ENCODE measurements at places on chromosomes 7 and 10. TPM values are rescaled to one million over a fixed set of nuclear protein-coding genes. Genes with fewer than 3 reads are reported as not detected.
A peak's percentile ranks its signal among the peaks of the same experiment; 100 is the strongest.

- DNase-seq, result no peak
These were observed 70.9 kb upstream of the CTBP2 start for GRCh38 chr10:125231116-125231812.

DNA sequence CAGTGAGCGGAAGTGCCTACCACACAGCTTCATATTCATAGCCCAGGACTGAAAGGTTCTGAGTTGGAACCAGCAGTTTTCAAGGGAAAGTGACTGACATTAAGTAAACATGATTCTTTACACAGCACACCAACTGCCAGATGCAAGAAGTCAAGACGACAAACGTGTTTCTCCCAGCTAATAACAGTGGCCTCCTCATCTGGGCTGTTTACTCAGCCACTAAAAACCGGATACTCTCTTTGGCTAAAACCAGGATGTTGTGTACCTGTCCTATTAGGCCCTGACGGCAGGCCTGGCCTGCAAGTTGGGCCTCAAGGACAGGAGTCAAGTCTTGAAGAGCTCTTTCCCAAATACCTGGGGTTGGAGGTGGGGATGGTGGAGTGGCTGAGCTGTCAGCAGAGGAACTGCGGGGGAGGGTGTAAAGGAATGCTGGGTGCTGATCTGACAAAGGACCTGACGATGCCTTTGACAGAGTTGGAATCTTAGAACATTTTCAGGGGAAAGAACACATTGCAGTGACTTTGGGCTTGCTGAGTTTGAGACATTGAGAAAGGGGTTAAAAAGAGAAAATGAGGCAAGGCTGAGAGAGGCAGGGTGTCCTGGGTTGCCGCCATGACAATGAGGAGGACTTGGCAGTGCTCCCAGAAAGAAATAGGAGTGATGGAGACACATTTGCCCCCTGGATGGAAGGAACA, 57.7 kb downstream of the STEAP1B start:
- DNase-seq, result no peak

RAMP3 gene
- 0.50 TPM for total RNA-seq

GBX1 gene
- total RNA-seq, result not detected

GRCh38 chr7:90931986-90932916, 332.0 kb upstream of the FZD1 start:
- DNase-seq, result no peak

- DNase-seq, result no peak
These were observed 5.5 kb downstream of the ZNF777 start for GRCh38 chr7:149455175-149455950.

GRCh38 chr7:26376175-26376917, 84.7 kb downstream of the SNX10 start:
- peak; percentile 51 for DNase-seq

DNA sequence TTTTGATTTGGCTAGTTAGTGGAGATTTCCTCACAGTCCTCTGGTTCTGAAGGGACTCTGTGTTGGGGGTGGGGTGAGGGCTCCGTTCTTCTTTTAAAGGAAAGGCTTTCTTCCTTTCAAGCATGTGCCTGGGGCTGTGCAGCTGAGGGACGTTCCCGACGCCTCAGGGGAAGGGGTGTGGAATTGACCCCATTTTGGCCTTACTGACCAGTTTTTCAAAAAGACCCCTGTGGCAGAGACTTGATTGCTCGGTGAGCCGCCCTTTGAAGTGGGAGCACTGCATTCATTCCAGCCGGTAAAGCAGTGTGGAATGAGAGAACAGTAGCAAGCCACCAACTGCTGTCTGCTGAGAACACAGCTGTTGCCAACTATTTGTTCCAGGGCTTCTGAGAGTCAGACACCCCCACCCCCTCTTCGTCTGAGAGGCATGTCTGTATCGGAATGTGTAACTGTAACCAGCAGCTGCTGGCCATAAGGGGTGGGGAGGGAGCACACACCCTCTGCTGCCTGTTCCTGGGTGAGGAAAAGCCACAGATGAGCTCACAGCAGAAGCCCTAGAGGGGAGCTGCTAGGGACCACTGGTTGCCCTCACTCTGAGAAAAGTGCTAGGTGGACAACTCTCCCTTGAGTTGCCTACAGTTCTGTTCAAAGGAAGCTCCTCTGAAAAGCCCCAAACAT, 33.2 kb downstream of the WBP1L start:
- no peak for DNase-seq

- no peak for DNase-seq
These were observed 52.8 kb upstream of the ANTXRL start for GRCh38 chr10:46234026-46234425.

GRCh38 chr7:129550693-129551360, 48.5 kb downstream of the SMKR1 start:
- DNase-seq, result no peak

OR2F2 gene
- total RNA-seq, result not detected

DNA sequence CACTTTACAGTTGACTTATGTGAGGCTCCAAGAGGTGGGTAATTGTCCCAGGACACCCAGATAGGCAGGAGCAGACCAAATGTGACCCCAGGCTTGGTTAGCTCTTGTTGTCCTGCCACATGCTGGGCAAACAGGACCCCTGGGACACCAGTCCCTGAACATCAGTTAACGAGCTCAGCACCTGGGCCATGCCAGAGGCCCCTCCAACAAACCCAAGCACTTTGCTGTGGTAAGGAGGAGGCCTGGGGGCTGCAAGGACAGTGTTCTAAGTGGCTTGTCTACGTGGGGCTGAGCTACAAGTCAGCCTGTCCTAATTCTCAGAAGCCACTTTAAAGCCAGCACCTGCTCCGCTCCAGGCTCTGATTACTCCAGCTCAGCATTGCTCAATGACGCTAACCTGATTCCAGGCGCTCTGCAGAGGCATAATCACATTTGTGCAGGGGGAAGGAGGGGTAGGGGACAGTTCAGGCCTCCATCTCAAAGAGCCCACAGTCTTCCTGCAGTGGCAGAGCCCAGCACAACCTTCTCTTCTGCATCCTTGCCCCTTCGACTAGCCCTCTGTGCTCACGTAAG, 57.2 kb downstream of the DDC start:
- DNase-seq, result no peak

DNA sequence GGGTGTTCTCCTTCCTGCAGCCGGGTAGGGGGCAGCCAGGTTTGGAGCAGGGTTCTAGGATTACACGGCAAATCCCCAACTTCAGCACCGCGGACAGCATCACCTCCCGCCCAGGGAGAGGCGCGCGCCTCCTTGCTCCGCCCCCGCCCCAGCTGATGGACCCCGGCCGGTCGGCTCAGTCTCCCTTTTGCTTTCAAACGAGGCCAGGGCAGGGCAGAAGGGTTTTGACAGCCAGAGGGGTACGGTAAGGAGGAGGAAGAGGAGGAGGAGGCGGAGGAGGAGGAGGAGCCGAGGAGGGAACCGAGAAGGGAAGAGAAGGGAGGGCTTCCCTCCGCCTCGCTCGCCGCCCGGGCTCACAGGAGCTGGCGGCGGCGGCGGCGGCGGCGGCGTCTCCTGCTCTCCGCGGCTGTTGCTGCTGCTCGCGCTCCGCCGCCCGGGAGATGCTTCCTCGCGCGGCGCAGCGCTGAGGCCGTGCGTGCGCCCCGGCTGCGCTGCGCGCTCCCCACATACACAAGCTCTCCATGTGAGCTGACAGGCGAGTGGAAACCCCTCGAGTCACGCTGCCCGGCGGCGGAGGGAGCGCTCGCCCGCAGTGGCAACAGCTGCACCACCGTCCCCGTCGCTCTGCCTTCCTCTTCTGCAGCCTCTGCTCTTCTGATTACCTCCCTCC, 615 bp upstream of the CNTNAP2 start:
- no peak for DNase-seq

ZKSCAN5 gene
- total RNA-seq, result 9.9 TPM

LRRC4 gene
- 0.53 TPM for total RNA-seq

GRCh38 chr10:9239298-9239697, 1184.8 kb downstream of the GATA3 start:
- DNase-seq, result no peak

PAX4 gene
- total RNA-seq, result not detected

- no peak for DNase-seq
These were observed 39.1 kb downstream of the HTR7 start for GRCh38 chr10:90818736-90819135.

- DNase-seq, result no peak
These were observed 117.3 kb downstream of the TRRAP start for GRCh38 chr7:98995523-98996149.

DNA sequence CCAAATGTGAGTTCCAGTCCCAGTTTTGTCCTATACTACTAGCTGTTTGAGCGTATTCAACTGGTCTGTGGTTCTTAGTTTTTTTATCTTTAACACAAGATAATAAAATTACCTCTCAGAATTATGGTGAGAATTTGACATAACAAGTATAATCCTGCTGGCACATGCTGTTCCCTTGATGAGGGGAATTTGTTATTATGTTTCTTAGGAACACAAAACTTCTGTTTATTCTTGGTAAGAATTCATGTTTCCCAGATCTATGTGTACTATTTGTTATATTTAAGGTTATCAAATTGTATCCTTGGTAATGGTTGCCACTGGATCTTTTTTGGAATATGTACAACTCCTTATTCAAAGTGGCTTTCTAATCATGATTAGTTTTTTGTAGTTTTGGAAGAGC, 335.6 kb downstream of the ADK start:
- DNase-seq, result no peak

STN1 gene
- total RNA-seq, result 57.7 TPM

DNA sequence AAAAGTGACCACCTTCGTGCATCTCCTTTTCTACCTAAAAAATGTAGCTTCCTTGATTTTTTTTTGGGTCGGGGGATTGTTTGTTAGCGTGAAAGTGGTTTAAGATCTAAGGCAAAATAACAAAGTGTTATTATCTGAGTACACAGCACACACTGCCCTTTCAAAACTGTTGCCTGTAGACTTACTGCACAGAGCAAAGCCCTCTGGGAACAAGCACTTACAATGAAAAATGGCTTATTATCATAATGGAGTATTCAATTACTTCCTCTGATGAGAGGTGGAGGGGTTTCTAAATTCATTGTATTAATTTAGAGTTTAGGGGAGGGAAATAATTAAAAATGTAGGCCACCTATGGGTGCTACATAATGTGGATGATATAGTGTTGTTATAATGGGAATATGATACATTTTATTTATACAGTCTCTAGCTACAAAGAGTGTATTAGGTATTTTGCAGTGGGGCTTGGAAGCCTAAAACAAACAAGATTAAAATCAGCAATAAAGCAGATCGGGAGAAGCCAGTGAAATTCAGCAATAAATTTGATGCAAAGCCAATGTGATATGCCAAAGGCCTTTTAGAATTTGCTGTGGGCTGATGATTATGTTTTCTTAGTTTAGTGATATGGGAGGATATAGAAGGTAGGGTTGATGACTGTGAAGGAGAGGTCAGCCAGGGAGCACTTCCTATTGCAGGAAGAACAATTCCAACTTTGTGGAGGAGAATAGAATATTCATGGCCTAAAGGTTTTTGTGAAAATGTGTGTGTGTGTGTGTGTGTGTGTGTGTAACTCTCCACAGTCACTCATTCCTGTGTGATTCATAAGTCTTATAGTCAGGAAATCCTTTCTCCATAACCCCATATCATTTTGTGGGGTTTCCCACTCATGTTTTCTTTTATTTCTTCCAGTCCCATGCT, 17.7 kb upstream of the EXOC4 start:
- DNase-seq, result no peak

BMPER gene
- not detected for total RNA-seq

GRCh38 chr10:63603709-63604445, 82.7 kb downstream of the REEP3 start:
- DNase-seq, result no peak

DNA sequence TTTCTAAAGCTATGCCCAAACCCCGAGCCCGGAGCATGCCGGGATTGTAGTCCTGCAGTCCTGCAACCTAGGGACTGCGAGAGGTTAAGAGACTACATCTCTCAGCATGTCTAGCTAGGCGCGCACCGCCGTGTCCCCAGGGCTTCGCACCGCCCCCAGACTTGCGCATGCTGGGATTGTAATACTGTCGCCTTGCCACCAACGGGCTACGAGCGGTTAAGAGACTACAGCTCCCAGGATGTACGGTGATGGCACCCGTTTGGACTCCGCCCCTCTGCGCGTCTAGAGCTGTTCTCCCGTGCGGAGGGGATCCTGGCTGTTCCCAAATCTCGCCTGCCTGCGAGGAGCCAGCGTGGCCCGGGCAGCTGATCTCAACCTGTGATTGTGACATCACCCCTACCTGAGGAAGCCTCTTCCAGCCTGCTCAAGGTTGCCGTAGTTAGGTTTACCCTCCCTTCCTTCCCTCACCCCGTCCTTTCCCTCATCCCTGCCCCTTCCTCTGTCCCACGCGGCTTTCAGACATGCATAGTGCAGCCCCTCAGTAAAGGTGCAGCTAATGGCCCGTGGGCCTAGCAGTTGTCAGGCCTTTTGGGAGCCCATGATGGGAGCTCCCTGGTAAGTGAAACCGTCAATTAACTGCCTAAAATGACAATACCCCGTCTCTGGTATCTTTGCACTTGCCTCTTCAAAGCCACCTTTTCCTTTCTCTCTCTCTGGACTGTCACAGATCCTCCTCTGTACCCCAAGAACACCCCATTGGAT, 6.3 kb upstream of the ZNF736 start:
- DNase-seq, result peak; percentile 92

- DNase-seq, result no peak
These were observed 194.1 kb downstream of the EMX2 start for GRCh38 chr10:117736655-117737054.

C10orf88 gene
- 11.8 TPM for total RNA-seq

UCN3 gene
- not detected for total RNA-seq

DNA sequence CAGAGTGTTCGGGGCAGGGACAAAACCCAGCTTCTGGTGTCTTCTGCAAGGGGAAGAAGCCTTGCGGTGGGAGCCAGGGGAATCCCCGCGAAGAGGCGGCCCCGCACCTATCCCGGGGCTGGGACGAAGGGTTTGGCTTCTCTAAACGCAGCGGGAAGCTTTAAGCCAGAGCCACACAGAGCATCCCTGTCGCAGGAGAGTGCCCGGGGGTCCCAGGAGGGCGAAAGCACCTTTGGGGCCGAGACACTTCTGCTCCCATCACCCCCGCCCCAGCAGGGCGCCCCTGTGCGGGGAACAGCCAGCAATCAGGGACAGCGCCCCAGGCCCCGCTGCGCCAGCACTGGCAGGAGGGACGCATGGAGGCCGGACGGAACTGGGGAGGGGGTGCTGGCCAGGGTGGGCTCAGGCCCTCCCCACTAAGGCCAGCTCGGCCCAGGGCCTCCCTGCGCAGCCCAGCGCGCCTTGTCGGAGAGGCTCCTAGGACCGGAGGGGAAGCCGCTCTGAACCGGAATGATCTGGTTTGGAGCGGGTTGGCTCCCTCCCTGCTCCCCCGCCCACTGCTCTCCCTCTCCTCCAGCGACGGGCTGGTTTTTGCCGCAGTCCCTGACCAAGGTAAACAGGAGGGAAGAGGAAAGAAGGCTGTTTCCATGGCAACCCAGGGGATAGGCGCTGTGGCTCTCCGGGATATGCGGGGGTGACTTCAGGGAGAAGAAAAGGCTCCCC, 63.9 kb downstream of the TMEM209 start:
- no peak for DNase-seq

ABCB1 gene
- 20.1 TPM for total RNA-seq

GRCh38 chr10:46033602-46034011, 3.2 kb upstream of the NCOA4 start:
- no peak for DNase-seq

GRCh38 chr7:69939317-69939716, 341.0 kb downstream of the AUTS2 start:
- DNase-seq, result no peak

CALHM3 gene
- not detected for total RNA-seq

GRCh38 chr10:34058845-34059614, 724.6 kb upstream of the NRP1 start:
- DNase-seq, result no peak

GRCh38 chr10:125626671-125627070, 56.3 kb downstream of the TEX36 start:
- DNase-seq, result no peak
